ENCODE measurements at places on chromosomes 2 and 18. TPM values are rescaled to one million over a fixed set of nuclear protein-coding genes. Genes with fewer than 3 reads are reported as not detected.

The PJVK gene
- 5.8 TPM for total RNA-seq

GRCh38 chr18:79365701-79366100 is 30.0 kb upstream of the NFATC1 start:
- no peak for DNase-seq

- DNase-seq: no peak
Measured at GRCh38 chr2:211070547-211070946, 514.1 kb downstream of the CPS1 start.

The CPO gene
- total RNA-seq: 0.47 TPM

The KLHL29 gene
- 7.3 TPM for total RNA-seq

DNA sequence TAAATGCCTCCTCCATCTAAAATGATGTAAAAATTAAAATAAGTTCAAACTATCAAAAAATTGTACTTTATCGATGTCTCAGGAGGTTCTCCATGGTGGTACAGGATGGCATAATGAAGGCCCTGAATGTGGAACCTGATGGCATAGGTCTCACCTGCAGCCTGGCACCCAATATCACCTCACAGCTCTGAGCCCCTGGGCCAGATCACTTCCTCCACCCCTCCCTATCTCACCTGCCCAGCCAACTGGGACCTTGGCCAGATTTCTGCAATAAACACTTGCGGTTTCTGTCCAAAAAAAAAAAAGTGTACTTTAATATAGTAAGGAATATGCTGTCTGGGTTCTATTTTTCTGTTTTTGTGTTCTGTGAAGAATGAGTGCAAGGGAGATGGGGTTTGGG is 6.7 kb upstream of the RBM45 start:
- DNase-seq: no peak

GRCh38 chr18:341102-341501 is 73.3 kb upstream of the THOC1 start:
- no peak for DNase-seq

DNA sequence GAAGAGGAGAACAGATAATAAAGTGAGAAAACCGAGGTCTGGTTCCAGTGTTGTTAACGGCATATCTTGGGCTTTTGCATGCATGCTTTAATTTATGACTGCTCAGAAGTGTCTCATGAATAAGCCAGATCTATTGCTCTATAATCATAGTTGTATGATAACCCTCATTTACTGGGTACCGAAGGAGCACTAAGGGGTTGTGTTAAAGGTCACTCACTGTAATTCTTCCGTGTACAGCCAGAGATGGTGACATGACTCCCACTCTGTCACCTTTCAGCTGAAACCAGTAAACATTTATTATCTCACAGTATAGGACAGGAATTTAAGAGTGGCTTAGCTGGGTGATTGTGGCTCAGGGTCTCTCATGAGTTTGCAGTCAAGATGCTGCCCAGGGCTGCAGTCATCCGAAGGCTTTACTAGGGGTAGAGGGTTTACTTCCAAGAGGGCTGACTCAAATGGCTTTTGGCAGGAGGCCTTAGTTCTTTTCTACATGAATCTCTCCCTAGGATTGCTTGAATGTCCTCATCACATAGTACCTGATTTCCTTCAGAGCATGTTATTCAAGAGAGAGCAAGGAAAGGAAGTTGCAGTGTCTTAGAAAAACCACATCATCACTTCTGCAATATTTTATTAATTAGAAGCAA is 107.0 kb downstream of the NAB1 start:
- DNase-seq: no peak

The CREB1 gene
- total RNA-seq: 91.7 TPM

- no peak for DNase-seq
Measured at GRCh38 chr2:225276207-225276606, 123.3 kb upstream of the NYAP2 start.

The CNGA3 gene
- total RNA-seq: 0.84 TPM

DNA sequence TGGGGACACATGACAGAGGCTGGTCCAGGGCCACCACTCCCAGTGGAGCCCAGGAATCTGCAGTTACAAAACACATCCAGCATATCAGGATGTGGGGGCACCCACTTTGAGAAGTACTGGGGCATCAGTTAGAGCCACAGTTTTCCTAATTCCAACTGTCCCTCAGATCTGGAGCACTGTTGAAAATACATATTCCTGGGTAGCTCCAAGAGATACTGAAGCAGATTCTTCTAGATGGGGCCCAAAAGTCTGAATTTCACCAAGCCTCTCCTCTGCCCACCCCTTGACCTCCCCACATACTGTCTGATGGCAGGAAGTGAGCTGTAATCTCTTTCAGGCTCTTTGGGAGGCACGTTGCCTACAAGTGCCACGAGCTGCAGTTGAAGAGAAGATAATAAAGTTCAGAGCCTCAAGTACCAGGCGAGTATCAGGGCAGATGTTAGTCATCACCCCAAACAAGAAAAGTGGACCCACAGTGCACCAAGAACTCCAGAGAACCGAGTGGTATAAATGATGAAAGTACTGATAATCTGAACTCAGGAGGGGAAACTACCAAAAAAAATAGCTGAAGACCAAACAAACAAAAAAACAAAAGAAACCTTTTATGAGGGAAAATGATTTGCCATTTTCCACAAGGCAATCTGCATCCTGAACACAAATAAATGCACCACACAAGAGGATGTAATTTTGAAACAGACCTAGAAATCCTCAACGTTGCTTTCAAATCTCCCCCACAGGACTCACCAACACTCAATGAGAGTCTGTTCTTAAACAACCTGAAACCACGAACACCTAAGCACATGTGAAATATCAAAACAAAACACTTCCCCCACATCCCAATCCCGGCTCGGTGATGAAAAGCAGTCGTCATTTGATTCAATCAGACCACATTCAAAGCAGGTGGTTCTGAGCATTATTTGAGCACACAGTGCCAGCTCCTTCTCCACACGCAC is 98.7 kb downstream of the TCF4 start:
- no peak for DNase-seq

The MRPL33 gene
- total RNA-seq: 67.0 TPM
